Activated CD4-positive, alpha-beta T cell treated with anti-CD3 and anti-CD28 coated beads, Interleukin-2, amount 10 ng/mL, durations not matched to agents 7 days and 5 days (primary cell): ENCODE measurements at places on chromosomes 5 and 9.

DNA sequence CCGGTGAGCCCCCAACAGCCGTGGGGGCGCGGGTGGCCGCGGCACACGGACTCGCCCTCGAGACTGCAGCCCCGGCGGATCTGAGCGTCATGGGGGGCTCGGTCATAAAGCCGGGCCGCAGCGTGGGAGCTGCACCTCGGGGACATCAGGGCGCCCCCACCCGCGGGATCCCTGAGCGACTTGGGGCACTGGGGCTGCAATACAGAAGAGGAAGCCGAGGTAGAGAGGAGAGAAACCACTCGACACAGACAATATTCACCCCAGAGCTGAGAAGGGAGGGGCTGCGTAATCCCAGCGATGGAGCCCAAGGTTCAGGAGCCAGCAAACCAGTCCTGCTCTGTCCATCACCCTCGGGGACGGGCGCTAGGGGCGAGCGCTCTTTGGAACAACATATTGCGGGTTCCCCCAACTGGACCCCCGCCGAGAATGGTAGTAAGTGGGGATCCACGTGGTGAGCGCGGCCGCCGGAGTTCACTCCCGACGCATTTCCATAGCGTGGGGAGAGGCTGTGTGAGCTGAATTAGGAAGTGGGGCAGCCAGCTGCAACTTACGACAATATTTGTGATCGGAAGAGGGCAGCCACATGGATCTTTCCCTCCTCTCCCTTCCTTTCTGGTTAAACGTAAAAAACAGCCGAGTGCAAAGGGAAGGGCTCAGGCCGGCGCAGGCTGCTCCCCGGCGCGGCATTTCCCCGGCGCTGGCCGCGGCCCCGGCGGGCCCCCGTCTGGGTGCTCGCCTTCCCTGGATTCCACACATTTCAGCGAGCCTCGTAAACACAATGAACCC, 9.9 kb downstream of the PTCH1 start:
- peak overlapping the region; percentile 95 for H3K4me3 ChIP-seq
- peak overlapping the region; percentile 78 for H3K27ac ChIP-seq
- H3K4me1 ChIP-seq = peaks cover 39% of the 10 kb centered on the region

GRCh38 chr5:84384604-84385575, at the start of gene EDIL3:
Gene EDIL3, minus strand, starts transcription at chr5:84384880. Its CDS starts 506 bp downstream, at chr5:84384374.
- H3K4me3 ChIP-seq = no peak within 1 kb of the TSS
- H3K27me3 ChIP-seq = peaks cover 47% of the 10 kb centered on the region
- H3K4me1 ChIP-seq = peaks cover 12% of the 10 kb centered on the region
- H3K36me3 ChIP-seq = no peaks in the 10 kb centered on the region

DNA sequence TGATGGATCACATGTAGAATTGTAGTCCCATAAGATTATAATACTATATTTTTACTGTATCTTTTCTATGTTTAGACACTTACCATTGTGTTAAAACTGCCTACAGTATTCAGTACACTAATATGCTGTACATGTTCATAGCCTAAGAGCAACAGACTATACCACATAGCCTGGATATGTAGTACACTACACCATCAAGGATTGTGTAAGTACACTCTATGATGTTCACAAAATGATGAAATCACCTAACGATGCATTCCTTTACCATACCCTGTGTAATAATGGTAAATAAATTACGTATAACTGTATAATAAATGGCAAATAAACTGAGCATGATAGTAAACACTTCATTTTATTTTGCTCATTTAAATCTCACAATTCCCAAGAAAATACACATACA, 60.3 kb downstream of the RICTOR start:
- DNase-seq = no peak
- no peak overlapping the region for H3K4me3 ChIP-seq
- no peak overlapping the region for H3K27ac ChIP-seq
- no peaks in the 10 kb centered on the region for H3K27me3 ChIP-seq
- peaks cover 69% of the 10 kb centered on the region for H3K36me3 ChIP-seq

GRCh38 chr5:175461370-175461769, 17.0 kb upstream of the SFXN1 start:
- peaks cover 8% of the 10 kb centered on the region for H3K27me3 ChIP-seq
- no peak overlapping the region for H3K4me3 ChIP-seq
- no peak for DNase-seq
- H3K27ac ChIP-seq = no peak overlapping the region
- peaks cover 14% of the 10 kb centered on the region for H3K4me1 ChIP-seq

GRCh38 chr9:83198371-83198770, 135.4 kb upstream of the RASEF start:
- no peaks in the 10 kb centered on the region for H3K4me1 ChIP-seq
- no peaks in the 10 kb centered on the region for H3K36me3 ChIP-seq
- no peak for DNase-seq
- no peak overlapping the region for H3K4me3 ChIP-seq
- H3K27me3 ChIP-seq = peaks cover 2% of the 10 kb centered on the region

DNA sequence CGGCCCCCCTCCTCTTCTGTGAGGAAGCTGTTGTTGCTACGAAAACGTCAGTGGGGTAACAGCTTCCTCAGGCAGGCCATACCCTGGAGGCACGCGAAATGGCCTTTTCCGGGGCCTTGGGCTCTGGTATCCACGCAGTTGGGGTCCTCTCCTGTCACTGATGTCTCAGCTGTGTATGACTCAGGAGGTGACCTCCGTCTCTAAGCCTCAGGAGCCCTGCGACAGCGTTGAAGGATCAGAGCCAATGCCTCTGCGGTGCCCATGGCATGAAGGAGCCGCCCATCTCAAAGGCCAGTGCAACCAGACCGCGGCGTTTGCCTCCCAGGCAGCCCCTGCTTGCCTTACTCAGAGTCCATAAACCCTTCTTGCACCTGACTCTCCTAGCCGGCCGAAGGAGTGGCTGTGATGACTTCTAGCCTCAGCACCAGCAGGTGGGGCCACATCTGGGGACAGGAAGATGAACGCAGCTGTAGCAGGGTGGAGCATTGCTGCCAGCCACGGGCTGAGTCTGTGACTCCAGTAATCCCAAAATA, 1.0 kb upstream of the MXD3 start:
- no peaks in the 10 kb centered on the region for H3K27me3 ChIP-seq
- H3K27ac ChIP-seq = peak overlapping the region; percentile 96
- DNase-seq = peak; percentile 74
- H3K4me3 ChIP-seq = peak overlapping the region; percentile 97

DNA sequence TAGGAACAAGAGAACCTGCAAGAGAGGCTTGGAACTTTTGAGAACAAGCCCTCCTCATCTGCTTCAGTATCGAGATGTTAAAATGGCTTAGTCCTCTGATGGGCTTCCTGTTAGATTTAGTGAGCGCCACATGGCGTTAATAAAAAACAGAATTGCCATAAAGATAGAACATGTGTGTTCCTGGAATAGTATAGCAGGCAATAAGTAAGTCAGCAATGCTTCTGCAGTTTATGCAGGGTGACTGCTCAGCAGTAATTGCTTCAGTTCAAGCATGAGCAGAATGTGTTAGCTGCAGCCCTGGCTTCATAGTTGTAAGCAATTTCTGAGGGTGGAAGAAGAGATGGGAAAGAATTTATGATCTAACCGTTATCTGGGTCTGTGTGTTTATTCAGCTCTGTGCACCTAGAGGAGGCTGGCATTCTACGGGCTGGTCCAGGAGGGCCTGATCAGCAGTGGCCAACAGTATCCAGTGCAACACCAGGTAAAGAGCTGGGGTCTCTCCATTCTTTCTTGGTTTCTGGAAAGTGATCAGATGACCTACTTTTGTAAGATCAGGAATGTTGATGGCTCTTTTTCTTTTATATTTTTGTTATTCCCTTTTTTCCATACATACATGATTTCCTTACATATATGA, 15.9 kb downstream of the PCDHAC2 start:
- no peak overlapping the region for H3K27ac ChIP-seq
- H3K27me3 ChIP-seq = no peaks in the 10 kb centered on the region
- DNase-seq = no peak
- H3K4me3 ChIP-seq = no peak overlapping the region

DNA sequence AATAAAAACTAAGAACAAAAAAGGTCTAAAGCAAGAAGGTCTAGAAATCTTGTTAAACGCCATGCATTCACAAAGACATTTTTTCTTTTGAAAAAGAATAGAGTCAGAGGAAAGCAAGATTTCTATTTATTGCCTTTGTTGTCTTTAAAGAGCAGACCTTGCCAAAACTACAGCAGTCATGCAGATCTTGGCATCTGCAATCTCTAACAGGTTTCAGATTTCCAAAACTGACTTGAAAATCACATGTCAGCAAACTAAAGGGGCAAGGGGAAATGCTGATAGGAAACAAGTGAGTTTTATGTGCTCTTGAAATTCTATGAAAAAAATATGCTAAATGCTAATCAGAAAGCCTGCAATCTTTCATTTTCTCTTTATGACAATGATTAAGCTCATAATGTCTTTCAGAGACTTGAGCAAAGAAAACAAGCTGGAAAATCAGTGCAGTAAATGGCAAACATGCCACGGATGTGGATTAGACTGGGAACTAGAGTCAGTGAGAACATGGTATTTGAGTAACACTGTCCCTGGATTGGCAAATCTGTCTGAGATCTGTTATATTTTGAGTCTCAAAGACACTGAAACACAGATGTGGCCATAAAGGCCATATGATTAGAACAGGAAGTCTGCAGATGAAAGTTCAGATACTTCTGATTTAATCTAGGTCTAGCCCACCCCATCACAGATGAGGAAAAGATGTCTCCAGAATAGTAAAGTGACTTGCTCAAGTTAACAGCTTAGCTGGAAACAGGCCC, 361.4 kb upstream of the RPS23 start:
- no peak for DNase-seq
- H3K27ac ChIP-seq = no peak overlapping the region
- no peaks in the 10 kb centered on the region for H3K27me3 ChIP-seq
- H3K4me3 ChIP-seq = no peak overlapping the region
- H3K4me1 ChIP-seq = peaks cover 17% of the 10 kb centered on the region

DNA sequence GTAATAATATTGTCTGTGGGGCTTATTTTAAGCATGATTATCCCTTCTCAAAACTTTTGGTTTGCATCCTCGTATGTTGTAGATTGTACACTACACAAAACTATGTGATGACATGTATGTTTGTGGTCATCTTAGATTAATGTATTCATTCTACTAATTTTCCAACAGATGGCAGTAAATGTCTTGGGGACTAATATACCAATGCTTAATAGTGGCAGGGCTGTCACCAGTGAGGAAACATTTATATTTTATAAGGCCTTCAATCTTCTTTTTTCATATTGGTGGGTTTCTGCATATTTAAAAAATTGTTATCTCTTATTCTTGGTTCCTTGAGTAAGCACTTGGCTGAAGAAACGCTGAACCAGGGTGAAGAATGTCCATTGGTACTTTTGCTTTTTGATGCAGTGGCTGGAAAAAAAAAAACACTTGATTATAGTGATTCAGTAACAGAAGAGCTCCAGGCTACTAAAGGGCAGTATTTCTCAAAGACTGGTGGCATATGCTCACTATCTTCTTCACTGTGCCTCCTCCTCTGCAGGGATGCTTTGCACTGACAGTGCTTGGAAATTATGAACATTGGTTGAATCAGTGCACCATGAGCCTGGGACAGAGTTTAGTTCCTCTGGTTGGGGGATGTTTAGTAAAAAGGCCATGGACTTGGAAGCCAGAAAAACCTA, 530.3 kb downstream of the RASEF start:
- no peaks in the 10 kb centered on the region for H3K4me1 ChIP-seq
- no peak overlapping the region for H3K27ac ChIP-seq
- no peak overlapping the region for H3K4me3 ChIP-seq
- DNase-seq = no peak
- no peaks in the 10 kb centered on the region for H3K27me3 ChIP-seq
- H3K36me3 ChIP-seq = no peaks in the 10 kb centered on the region

DNA sequence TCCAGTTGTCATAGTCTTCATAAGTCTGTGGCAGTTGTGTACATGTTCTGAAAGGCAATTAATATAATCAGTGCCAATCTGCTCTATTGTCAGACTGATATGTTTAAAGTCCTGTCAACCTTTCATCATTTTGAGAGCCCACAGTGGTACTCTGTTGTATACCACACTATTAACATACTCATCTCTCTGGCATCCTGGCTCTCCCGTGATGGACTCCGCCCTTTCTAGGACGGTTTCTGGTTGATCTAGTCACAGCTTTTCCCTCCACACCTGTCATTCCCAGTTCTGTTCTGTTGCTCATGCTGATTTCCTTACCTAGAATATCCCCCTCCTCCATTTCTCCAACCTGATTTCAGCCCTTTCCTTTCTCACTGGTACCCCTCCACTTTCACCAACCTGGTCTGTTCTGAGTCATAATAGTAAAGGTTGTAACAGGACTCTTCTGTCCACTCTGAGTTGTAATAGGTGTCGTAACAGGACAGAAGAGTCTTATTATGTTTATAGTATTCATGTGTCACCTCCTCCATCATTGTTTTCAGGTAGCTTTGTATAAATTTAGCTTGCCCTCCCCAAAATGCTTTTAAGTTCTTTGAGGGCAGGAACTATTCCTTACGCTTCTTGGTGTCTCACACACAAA, 4.1 kb downstream of the PTCD2 start:
- no peak for DNase-seq
- peaks cover 38% of the 10 kb centered on the region for H3K36me3 ChIP-seq
- H3K4me3 ChIP-seq = no peak overlapping the region
- H3K4me1 ChIP-seq = peaks cover 28% of the 10 kb centered on the region
